ENCODE measurements at places on chromosomes 2 and 18. TPM values are rescaled to one million over a fixed set of nuclear protein-coding genes. Genes with fewer than 3 reads are reported as not detected.

The SERPINB4 gene
- total RNA-seq: not detected

The ANKRD30BL gene
- total RNA-seq: not detected

The STPG4 gene
- not detected for total RNA-seq

DNA sequence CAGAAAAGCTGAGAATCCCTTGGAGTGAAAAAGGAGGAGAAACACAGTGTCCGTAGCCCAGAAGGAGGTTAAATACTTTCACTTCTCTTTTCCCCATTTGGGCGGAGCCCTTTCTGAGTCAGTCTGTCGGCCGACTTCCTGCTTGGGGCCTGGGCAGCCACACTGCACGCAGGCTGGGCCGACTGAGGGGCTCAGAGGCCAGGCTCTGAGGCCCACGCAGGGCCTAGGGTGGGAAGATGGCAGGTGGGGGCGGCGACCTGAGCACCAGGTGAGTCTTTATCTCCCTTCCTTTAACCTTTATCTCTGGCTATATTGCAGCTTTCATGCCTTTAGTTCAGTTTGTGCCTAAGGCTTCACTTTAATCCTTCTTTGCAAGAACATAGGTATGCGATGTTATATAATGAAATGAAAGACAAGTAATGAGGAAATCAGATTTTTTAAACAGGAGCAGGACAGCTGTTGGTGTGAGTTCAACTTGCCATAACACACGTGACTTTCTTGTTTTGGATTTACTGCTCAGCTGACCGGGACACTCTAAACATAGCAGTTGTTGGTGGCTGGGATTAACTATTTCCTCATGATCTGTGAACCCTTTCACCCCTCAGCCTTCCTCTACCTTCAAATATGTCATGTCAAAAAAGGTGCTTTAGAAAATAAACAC lies at the start of gene SP100:
Gene SP100 (plus strand): TSS at position 141 of the 661 bp plus-strand sequence. CDS start 96 bp downstream, at position 237.
- peak; percentile 81 for DNase-seq

DNA sequence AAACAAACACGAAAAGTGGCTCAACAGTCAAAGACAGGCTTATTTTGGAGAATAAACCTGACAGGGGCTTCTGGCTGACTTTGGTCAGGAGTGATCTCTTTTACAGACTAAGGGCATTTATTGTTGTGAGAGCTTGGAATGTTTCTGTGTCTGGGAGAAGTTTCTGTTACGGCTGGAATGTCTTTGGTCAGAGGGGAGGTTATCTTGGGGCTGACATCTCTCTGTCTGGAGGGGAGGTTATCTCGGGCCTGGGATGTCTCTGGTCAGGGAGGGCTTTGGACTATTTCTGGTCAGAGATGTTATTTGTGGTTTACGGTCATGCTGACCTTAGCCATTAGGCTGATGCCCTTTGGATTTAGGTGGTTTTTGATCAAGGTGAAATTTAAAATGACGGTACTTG lies 345.5 kb upstream of the FSIP2 start:
- peak; percentile 7 for DNase-seq

GRCh38 chr2:54634021-54634420 lies 89.4 kb upstream of the EML6 start:
- peak; percentile 13 for DNase-seq

DNA sequence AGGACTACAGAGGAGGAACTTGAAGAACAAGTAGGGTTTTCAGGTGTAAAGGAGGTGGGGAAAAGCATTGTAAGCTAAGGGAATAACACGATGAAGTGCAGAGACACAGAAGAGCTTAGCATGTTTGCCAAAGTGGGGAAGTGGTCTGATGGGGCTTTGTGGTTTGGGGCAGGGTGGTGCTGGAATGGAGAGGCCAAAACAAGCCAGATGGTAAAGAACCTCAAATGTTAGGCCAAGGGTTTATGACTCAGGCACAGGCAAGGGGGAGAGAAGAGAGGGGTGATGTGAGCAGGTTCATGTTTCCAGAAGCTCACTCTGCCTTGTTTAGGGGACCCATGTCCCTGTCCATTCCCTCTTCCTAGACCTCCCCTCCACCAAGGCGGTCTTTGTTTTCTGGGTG lies 104.5 kb upstream of the YWHAQ start:
- DNase-seq: peak; percentile 39
